ENCODE measurements at places on chromosomes 7 and 10.

GRCh38 chr10:110681023-110681681 is 37.0 kb downstream of the RBM20 start:
- peak; percentile 49 for DNase-seq

GRCh38 chr10:109987452-109988211 is 20.2 kb upstream of the ADD3 start:
- DNase-seq, result peak; percentile 92

DNA sequence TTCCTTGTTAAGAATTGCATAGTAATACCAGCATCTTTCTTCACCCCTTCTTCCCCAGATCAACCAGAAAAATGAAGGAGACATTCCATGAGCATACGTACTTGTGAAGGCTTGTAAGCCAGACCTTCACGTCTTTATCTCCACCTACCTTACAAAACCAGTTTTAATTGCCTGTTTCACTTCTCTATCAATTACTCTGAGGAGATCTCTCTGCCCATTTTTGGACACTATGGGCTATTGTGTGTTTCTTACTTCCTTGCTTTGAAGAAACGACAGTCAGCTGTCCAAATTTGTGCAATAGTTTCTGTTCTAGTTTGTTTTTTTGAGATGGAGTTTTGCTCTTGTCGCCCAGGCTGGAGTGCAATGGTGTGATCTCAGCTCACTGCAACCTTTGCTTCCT is 349.7 kb upstream of the MBL2 start:
- DNase-seq, result no peak

DNA sequence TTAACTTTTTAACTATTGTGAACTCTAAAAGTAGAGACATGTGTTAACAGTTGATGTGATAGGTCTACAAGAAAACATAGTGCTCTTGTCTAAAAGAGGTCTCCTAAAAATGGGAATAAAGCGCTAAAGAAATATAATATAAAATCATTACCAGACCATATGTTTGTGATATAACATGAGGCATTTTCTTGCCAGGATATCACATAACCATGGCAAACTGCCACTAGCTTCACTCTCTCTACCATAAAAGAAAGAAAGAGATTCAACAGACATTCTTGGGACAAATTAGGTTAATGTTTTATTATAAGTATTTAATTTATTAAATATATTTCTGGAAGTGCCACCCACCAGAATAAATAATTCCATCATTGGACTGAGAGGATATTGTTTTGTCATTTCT is 115.0 kb downstream of the TMEM26 start:
- peak; percentile 44 for DNase-seq

GRCh38 chr7:26284995-26285632 is 6.5 kb upstream of the SNX10 start:
- no peak for DNase-seq

GRCh38 chr10:6737758-6738111 is 157.7 kb upstream of the PRKCQ start:
- DNase-seq, result no peak

DNA sequence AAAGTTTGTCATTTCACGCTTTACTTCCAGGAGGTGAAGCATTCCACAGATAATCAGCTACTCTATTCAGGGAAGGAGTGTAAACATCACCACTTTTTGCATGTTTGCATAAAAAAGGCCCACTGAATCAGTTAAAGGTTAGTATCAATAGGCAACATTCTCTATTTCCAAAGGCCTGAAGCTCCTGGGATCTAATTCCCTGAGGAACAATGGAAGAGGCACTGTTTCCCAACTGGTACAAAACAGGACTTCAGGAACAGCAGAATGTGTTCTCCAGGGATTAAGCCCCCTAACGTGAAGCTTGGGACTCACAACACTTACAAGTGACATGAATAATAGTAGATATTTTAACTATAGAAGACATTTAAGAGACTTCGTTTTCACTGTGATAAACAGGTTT is 6.1 kb downstream of the LRRN3 start:
- no peak for DNase-seq

GRCh38 chr7:105164751-105165150 is 150.7 kb downstream of the KMT2E start:
- no peak for DNase-seq

- DNase-seq, result no peak
Measured at GRCh38 chr7:151806952-151807775, 69.8 kb downstream of the PRKAG2 start.

DNA sequence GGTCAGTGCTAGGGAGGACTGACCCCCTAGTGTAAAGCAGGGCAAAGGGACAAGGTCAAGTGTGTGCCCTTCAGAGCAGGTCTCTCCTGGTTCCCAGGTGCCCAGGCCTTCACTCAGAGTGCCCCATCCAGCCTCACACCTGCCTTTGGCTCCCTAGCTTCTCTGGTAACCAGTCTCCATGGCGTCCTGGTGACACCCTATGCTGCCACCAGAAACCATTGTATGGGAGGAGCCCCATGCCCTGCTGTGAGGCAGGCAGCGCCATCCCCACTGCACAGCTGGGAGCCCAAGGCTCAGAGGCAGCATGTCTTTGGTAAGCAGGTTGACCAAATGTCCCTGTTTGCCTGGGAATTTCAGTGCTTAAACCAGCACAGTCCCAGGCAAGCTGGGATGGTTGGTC is 33.1 kb upstream of the HMX3 start:
- DNase-seq, result no peak

GRCh38 chr10:5710859-5711258 is 26.2 kb downstream of the TASOR2 start:
- no peak for DNase-seq

GRCh38 chr7:64914557-64914956 is 11.5 kb downstream of the ZNF273 start:
- no peak for DNase-seq

DNA sequence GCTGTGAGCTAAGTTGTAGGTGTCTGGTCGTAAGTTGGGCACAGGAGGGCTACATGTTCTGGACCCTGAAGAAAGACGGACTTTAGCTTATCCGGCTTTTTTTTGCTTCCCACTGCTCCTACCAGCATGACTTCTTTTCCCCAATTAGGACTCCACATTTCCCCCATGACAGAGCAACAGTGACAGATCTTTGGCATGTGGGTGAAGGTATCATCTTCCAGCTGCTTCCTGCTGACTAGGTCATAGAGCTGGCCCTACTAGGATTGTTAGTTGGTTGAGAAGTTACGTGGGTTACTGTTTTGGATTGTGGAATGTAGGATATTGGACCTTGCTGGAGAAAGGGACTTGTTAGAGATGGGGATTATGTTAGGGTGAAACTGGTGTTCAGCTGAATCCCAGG is 21.4 kb downstream of the LANCL2 start:
- no peak for DNase-seq

- DNase-seq, result no peak
Measured at GRCh38 chr10:117374506-117375359, 507 bp downstream of the PDZD8 start.

DNA sequence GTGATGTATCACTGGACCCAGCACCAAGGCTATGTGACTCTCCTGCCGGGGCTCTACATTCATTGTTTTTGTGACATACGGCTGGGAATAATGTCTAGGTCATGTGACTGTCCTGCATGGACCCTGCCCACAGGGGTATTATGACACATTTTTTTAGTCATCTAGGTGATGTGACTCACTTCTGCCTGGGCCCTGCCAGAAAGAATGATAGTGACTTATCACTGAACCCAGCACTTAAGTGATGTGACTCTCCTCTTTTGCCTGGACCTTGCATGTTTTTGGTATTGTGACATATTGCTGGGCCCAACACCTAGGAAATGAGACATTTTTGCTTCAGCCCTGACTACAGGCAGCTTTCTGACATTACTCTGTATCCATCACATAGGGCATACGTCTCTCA is 51.1 kb upstream of the ZNF107 start:
- no peak for DNase-seq

DNA sequence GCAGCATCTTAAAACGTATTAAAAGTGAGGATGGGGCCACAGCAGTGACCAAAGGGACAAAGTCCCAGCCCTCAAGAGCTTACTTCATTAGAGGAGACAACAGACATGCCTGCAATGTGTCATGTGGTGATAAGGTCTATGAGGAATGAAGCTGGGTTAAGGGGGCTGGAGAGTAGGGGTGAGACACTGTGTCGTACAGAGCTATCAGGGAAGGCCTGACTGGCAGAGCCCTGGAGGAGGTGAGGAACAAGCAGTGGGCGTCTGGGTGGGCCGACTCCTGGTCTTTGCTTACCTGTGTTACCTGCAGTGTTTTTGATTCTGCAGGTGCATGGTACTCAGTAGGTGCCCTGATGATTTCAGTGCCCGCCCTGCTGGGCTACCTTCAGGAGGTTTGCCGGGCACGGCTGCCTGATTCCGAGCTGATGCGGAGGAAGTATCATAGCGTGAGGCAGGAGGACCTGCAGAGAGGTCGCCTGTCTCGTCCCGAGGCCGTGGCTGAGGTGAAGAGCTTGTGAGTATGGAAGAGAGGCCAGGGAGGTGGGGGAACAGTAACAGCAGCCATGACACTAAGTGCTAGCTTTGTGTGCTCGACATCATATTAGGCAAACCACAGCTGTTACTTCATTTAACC is 7.6 kb downstream of the ZFYVE27 start:
- no peak for DNase-seq

DNA sequence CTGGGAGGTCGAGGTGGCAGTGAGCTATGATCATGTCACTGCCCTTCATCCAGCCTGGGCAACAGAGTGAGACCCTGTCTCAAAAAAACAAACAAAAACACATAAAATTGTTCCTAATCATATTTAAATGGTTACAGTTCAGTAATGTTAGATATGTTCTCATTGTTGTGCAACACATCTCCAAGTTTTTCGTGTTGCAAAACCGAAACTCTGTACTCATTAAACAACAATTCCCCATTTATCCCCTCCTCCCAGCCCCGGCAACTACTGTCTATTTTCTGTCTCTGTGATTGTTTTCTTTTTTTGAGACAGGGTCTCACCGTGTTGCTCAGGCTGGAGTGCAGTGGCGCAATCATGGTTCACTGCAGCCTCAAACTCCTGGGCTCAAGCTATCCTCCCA is 16.1 kb upstream of the PRXL2A start:
- no peak for DNase-seq

DNA sequence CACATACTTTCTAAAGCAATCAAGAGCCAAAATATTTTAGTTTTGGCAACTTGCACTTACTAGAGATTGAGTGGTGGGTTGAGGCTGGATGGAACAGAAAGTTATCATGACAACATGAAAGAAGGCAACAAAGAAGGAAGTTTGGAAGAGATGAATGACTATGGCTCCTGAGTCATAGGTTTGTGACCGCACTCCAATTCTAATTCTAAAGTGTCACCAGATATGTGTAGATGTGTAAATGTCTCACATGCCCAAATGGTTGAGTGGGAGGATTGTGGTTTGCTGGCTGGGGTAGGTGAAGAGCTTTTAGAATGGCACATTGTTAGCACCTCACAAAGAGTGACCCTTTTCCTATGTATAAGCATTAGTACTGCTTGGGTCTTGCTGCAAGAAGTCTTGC is 20.2 kb downstream of the TAS2R16 start:
- DNase-seq, result no peak

GRCh38 chr10:49115015-49115795 is at the start of gene VSTM4:
Gene VSTM4, minus strand, starts transcription at chr10:49115522. Its CDS starts 37 bp downstream, at chr10:49115485.
- peak; percentile 60 for DNase-seq

GRCh38 chr7:155448632-155449007 is 9.3 kb upstream of the EN2 start:
- DNase-seq, result no peak

GRCh38 chr10:60235001-60235400 is 154.7 kb downstream of the ANK3 start:
- DNase-seq, result peak; percentile 38

GRCh38 chr10:110488940-110489339 is 8.8 kb upstream of the DUSP5 start:
- DNase-seq, result no peak

DNA sequence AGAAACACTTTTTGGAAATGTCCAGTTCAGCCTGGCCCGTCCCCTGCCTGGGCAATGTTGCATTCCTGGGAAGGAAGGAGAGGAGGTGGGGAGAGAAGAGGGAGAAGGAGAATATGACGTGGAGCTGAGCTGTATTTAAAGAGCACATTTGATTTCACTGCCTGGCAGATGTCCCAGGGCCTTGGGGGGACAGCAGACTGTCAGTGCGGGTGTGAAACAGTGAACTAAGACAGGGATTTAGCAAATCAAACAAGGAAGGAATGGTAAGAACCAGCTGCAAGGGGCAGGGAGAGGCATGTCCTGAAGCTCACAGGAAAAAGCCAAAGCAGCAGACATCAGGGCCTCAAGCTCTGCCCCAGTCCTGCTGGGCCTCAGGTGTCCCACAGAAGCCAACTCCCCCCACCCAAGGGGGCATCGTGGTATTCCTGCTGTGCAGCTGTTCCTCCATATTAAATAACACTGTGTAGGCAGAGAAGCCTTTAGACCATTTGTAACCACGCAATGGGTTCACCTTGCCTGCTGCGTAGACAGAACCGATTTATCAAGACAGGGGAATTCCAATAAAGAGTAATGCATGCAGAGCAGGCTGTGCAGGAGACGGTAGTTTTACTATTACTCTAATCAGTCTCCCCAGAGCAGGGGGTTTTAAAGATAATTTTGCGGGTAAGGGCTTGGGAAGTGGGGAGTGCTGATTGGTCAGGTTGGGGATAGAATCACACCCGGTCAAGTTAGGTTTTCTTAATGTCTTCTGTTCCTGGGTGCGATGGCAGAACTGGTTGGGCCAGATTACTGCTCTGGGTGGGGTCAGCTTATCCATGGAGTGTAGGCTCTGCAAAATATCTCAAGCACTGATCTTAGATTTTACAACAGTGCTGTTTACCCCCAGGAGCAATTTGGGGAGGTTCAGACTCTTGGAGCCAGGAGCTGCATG is 18.3 kb downstream of the LEP start:
- peak; percentile 49 for DNase-seq

DNA sequence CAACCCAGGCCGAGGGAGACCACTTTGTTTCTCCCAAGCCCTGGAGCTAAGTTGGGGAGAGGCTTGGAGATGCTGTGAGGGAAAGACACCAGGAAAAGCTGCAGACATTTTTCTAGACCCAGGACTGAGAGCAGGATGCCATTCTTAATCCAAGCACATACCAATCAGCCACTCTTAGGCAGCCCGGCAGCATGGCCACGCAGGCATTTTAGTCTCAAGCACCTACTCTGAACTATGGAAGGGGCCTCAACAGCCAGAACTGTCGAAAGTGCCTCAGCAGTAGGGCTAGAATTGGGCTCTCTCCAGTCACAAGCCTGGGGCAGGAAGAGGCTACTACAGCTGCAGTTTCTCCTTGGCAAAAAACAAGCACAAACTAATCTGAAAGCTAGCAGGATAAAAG is 57.8 kb downstream of the GCC1 start:
- no peak for DNase-seq

DNA sequence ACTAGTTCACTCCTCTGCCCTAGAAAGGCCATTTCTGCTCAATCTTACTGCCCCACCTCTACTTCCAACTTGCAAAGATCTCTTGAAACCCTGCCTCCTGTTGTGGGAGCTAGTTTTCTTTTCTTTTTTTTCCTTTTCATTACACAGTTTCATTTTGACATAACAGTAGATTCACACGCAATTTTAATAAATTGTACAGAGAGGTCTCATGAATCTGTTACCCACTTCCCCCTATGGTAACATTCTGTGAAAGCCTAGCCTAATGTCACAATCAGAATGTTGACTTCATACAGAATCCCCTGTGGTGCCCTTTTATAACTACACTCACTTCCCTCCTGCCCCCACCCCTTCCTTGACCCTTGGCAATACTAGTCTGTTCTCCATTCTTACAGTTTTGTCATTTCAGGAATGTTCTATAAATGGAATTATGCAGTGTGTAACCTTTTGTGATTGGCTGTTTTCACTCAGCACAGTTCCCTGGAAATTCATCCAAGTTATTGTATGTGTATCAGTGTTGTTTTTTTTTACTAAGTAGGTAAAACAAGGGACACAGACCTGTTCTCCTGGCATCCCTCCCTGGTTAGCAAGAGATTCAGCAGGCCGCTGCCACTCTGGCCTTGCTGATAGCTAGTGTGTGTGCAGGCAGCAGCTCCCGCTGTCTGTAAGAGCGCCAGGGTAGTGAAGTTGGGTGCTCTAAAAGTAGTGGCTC is 21.5 kb downstream of the CHST3 start:
- DNase-seq, result peak; percentile 87
